ENCODE measurements at places on chromosomes 4 and X.
A peak's percentile ranks its signal among the peaks of the same experiment; 100 is the strongest.

GRCh38 chr4:39046249-39046648 is 14.0 kb upstream of the TMEM156 start:
- DNase-seq = no peak

- peak; percentile 48 for DNase-seq
Observed at GRCh38 chr4:71270901-71271300, 67.9 kb upstream of the SLC4A4 start.

- DNase-seq = peak; percentile 75
Observed at GRCh38 chr4:16745009-16745635, 153.3 kb downstream of the LDB2 start.

DNA sequence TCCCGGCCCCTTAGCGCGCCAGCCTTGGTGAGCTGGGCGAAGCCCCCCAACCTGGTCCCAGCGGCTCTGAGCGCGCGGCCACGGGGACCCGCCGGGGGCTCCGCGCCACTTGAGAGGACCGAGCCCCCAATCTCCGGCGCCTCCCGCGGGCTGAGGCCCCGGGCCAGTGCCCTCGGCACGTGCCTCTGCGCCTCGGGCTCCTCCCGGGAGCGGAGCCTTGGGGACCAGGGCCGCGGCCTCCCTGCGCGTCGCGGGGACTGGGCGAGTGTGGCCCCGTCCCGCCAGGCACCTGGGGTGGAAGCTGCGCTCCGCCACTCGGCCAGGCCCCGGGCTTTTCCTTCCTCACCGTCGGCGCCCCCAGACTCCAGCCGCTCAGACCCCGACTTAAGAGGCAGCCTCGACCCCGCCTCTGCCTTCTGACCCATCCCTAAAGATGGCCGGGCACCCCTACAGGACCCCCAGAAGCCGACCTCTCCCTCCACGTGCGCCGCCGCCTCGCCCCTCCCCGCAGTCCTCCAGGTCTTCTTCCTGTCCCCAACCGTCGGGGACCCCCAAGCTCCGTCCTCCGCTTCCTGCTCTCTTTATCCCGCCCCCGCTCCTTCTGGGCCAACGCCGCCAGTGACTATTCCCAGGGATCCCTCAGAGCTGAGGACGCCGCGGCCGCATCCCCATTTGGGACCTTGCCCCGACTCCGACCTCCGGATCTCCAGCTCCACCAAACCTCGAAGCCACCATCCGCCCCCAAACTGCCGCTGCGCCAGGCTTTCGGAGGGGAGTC is 752 bp downstream of the ERAS start:
- DNase-seq = no peak

DNA sequence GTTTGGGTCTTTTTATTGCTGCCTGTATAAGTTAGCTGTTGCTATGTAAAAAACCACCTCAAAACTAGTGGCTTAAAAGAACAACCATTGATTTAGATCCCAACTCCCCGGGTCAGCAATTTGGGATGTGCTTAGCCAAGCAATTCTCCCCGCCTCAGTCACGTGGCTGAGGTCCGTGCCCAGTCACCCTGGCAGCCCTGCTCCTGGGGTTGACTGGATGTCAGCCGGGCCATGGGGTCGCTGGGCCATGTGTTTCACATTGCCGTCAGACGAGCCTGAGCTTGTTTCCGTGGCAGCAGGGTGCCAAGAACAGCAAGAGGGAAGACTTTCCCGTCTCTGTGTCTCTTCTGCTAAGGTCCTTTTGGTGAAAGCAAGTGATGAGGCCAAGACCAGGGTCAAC is 345.7 kb upstream of the FAT1 start:
- no peak for DNase-seq

DNA sequence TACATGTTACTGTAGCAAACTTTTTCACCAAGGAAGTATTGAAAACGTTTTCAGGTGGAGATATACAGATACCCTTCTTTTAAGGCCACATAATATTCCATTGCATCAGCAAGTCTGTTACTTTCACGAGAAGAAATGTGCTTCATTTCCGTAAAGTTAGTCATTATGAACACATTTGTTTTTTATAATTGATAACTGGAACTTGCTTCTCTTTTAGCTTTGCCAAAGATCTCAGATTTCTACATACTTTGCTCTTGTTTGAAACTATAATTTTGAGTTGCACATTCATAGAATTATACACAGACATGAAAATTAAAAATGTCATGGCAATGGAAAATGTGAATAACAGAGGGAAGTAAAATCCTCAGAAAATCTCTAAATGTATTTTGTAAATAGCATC is 128.7 kb upstream of the GIMD1 start:
- peak; percentile 37 for DNase-seq

- DNase-seq = no peak
Observed at GRCh38 chr4:153623491-153623890, 60.6 kb upstream of the TLR2 start.

DNA sequence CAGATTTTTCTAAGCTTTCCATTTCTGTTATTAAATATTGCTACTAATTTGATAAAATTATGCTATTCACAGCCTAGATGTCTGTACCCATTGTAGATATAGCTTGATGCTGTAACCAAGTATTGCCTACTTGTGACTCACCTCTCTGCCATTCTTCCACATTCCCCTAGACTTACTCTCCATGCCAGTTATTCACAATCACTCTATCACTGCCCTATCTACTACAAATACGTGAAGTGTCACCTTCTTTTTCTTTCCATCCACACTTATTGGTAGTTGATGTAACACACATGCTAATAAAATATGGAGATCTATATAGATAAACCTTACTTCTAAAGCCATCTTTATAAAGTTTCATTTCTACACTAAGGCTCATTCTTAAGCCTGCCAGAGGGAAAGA is 179.4 kb upstream of the PACRGL start:
- DNase-seq = peak; percentile 53

DNA sequence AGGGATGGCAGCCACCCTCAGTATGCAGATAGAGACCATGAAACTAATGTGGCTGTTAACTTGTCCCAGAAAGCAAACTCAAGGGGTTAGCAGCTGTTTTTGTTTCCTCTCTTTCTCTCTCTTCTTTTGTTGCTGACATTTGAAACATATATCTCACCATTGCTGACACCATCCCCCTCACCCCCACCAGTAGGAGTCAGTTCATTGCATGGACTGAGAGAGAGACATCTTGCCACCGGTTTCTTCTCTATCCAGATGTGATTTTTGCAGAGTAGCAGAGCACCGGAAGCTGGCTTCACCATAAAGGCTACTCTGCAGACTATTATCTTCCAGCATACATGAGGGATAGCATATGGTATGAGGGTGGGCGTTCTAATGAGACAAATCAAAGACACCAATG is 177.1 kb upstream of the FRG1 start:
- no peak for DNase-seq

- no peak for DNase-seq
Observed at GRCh38 chrX:95945528-95945927, 739.1 kb upstream of the DIAPH2 start.

DNA sequence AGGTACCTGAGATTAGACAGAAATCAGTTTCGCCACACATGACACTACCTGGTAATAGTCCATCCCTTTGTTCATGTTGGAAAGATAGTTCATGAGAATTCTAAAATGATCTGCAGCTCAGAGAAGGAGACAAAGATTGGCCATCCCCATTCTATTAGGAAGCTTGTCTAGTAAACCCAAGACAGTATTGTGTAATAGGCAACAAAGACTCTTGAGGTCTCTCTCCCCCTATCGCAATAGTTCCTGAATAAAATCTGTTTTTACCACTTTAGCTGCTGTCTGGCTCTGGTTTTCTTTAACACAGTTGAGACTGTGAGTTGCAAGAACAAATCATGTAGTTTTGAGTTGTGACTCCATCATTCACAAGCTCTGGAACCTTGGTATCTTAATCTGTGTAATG is 14.8 kb upstream of the BBS7 start:
- DNase-seq = no peak

DNA sequence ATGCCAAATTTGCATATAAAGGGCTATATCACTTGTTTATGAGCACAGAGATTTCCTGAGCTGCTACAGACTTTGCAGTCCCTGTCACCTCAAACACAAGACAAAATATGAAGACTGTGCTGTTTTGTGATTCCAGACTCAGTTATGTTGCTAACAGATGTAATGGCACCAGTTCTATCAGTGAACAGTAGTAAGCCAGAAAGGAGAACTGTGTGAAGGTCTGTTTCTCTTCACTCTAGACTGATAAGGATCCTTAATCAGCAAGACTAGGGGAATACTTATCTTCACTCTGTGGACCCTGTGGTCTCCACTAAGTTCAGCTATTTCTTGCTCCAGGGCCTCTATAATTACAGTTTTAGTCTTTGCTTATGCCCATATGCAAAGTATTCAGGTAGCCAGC is 82.7 kb downstream of the ANXA5 start:
- no peak for DNase-seq

DNA sequence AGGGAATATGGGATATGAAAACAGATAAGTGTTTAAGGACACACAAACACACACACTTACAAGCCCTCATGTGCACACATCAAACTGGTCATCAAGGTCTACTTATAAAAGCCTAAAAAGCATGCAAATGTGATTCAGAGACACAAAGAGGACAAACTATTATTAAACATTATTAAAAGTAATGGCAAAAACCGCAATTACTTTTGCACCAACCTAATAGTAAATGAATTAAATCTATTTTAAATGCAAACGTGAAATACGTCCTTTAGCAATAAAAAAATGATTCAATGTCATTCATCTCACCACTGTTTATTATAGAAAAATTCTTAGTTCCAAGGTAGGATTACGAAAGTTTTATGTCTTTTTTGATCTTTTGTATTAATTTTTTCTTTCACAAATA is 91.1 kb upstream of the ARMCX2 start:
- no peak for DNase-seq

DNA sequence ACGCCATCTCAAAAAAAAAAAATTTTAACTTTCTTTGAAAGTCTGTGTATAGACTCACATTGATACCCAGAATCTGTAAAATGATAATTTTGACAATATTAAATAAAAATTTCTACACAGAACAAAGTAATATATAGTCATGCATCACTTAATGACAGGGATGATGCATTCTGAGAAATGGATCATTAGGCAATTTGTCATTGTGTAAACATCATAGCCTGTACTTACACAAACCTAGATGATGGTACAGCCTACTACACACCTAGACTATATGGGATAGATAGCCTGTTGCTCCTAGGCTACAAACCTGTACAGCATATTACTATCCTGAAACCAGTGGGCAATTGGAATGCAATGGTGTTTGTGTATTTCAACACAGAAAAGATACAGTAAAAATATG is 107.7 kb downstream of the BLTP1 start:
- no peak for DNase-seq

DNA sequence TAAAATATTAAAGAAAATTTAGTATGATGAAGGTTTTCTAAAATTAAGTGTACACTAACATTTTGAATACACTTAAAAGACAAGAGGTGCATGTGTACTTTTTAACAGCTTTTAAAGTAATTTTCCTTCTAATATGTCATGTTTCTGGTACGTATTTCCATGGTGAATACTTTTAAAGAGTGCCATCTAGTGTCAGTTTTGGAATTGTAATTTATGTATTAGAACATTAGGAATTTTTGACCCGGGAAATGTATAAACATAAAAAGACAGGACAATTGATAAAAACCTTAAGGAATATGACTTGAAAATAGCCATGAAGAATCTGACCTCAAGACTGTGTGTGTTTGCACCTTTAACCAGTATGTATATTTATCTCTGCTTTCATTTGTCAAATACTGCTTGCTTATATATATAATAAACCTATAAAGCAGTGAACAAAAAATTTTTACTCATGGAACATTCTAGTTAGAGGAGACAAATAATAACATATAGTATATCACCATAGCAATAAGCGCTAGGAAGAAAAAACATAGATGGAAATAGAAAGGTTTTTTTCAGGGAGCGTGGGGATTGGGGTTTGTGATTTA is 7.2 kb downstream of the GSTCD start:
- peak; percentile 38 for DNase-seq

GRCh38 chr4:658681-659667 is 15.1 kb downstream of the ATP5ME start:
- DNase-seq = no peak

GRCh38 chr4:128776794-128777216 is 32.7 kb upstream of the JADE1 start:
- peak; percentile 99 for DNase-seq

DNA sequence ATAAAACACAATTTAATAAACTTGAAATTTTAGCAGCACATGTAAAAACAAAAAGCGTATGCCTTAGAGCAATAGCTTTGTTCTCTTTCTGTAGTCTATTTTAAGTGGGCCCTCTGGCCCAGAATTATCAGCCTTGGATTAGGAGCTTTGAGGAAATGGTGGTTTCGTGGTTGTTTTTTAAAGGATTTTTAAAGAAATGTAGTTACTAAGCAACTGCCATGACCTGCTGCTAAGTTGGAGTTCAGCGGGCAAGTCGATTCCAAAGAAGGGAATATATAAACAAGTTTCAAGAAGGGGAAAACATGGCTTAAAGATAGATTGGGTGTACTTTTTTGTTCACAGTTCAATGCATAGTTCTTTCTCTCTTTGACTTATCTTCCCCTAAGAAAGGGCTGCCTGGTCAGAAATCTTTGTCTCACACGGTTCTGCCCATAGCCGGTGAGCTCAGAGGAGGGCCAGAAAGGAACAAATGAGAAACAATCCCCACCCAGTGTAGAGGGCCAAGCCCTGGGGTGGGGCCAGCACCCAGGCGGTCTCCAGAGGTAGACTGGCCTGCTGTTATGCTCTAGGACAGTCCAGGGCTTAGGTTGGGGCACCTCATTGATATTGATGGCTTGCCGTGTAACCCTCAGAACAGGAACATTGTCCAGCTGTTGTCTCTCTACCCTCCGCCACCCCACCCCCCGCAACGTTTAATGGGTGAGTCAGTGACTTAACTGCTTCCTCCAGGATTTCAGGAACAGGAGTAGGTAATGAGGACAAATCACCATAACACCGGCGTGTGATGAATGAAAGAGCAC is 32.5 kb downstream of the DLG3 start:
- peak; percentile 56 for DNase-seq

DNA sequence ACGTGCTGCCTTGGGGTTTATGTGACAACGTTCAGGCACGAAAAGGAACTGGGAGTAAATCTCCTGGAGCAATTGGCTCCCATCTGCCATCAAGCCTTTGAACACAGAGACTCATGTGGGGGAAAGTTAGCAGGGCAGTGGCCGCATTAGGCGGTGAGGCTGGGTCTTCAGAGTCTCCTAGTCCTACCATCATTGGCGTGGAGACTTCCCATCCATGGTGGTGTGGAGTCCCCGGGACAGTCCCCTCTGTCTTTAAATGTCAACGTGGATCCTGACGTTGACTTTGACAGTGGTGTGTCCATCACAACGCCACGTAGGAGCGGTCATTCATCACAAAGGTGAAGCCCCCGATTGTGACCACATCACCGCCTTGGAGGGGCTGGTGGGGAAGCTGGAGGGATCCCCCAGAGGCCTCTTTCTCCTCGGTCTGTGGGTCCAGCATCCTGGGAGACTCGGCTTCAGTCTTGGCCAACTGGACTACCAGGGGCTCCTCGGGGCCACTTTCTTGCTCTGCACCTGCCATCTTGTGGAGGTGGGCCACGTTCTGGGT is 21.8 kb downstream of the CRLF2 start:
- no peak for DNase-seq

- no peak for DNase-seq
Observed at GRCh38 chrX:8125566-8125965, 45.5 kb downstream of the VCX2 start.

GRCh38 chr4:80022282-80022681 is 50.7 kb downstream of the ANTXR2 start:
- no peak for DNase-seq
